Head of caudate nucleus (tissue), 42 donors: ENCODE measurements at places on chromosomes 7 and 10.

GRCh38 chr7:18200855-18201254 lies 173.2 kb upstream of the PRPS1L1 start:
- no peak for DNase-seq

- DNase-seq, result no peak
Observed at GRCh38 chr10:117968354-117969182, 78.2 kb downstream of the RAB11FIP2 start.

- DNase-seq, result no peak
Observed at GRCh38 chr10:105189463-105189800, 548.3 kb downstream of the SORCS3 start.

- no peak for DNase-seq
Observed at GRCh38 chr7:146656988-146657387, 540.4 kb downstream of the CNTNAP2 start.

DNA sequence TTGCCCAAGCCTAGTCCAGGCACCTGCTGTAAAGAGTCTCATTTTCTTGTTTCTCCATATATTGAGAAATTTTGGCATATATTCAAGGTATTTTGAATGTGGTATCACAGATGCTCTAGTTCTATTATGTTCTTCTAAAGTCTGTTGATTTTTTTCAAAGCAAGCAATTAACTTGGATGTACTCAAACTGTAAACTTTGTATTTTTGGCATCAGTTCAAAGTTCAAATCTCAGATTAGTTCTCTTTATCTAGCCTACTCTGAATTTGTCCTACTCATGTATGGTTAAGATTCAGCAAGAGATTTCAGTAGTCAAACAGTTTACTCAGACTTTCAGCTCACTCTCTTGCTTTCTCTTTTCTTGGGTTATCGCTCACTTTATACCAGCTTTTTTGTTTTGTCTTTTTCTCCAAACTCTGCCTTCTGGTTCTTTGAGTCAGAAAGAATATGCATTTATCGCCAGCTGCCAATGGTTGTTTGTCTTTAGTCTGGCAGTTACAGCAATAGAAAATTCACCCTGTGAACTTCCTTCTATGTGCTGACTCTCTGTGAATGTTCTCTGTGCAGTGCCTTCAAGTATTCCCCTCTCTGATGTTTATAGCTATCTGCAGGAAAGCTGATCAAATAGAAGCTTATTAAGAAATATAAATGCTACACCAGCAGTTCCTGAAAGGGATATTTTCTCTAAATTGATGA lies 56.0 kb downstream of the ANKRD7 start:
- no peak for DNase-seq

DNA sequence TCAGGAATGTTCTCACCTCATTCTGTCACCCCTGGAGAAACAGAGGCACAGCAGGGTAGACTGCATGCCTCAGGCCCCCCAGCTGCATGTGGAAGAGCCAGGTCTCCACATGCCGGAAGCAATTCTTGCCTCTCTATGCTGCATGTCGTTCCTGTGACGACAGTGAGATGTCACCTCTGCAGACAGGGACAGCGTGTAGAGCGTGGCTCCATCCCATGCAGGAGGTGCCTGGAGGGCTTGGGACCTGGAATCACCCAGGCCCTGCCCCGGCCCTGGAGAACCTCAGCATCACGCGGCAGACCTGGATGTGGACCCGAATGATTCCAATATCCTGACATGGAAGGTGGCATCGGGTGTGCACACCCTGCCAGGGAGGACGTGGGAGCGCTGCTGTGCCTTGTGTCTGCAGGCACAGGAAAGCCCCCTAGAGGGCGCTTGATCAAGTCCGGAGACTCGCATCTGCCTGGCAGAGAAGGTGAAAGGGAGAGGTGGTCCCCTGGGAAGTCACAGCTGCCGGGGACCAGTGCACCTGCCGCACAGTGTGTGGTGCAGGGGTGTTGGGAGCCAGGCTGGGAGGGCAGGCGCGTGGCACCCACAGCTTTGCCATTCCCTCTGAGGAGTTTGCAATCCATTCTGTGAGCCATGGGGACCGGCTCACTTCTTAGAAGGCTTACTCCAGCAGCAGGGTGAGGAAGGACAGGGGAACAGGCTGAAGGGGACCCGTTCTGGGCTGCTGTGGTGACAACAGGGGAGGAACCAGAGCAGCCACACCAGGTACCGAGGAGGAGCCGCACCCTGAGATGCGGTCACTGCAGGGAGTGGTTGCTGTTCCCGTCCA lies 45.3 kb upstream of the EN2 start:
- DNase-seq, result peak; percentile 63

DNA sequence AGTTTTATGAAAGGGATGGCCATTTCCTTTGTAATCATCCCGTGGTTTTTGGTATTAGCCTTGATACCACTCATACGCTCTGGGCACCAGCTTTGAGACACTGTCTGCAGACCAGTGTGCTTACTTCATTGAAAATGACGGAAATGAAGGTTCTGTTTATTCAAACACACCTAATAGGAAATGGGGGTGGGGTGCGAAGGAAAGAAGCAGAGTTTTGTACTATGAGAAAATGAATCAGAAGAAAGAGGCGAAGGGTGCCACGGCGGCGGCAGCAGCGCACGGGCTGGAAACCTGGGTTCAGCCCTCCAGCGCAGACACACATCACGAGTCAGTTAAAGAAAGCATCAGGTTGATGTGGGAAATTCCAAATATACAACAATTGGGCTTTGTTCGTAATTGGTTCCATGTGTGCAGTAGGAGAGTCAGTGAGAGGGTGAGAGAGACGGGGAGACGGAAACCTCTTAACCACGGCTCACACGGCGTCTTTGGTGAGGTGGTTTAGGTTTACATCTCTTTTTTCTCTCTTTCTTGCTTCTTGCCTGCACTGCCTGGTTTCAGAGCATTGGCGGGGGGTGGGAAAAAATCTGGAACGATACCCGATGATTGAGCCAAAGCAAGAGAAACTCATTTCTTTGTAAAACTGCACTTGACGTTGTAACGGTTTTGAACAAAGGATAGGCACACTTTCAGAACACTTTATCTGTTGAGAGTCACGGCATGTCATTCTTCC lies 321.2 kb downstream of the FRMD4A start:
- no peak for DNase-seq

- no peak for DNase-seq
Observed at GRCh38 chr10:43756341-43756740, 107.7 kb upstream of the ZNF32 start.

- no peak for DNase-seq
Observed at GRCh38 chr7:91537260-91538152, 273.3 kb downstream of the FZD1 start.
